NCI-H1930 (cell line): ENCODE measurements at places on chromosomes 5 and 9.
A peak's percentile ranks its signal among the peaks of the same experiment; 100 is the strongest.

- no peak for DNase-seq
Measured at GRCh38 chr5:97735209-97735608, 552.2 kb upstream of the RIOK2 start.

- no peak for DNase-seq
Measured at GRCh38 chr9:123378025-123378424, 22.0 kb downstream of the CRB2 start.

- no peak for DNase-seq
Measured at GRCh38 chr5:141640698-141641097, 3.9 kb downstream of the RELL2 start.

GRCh38 chr5:136034492-136034891 is 5.7 kb downstream of the TGFBI start:
- no peak for DNase-seq

DNA sequence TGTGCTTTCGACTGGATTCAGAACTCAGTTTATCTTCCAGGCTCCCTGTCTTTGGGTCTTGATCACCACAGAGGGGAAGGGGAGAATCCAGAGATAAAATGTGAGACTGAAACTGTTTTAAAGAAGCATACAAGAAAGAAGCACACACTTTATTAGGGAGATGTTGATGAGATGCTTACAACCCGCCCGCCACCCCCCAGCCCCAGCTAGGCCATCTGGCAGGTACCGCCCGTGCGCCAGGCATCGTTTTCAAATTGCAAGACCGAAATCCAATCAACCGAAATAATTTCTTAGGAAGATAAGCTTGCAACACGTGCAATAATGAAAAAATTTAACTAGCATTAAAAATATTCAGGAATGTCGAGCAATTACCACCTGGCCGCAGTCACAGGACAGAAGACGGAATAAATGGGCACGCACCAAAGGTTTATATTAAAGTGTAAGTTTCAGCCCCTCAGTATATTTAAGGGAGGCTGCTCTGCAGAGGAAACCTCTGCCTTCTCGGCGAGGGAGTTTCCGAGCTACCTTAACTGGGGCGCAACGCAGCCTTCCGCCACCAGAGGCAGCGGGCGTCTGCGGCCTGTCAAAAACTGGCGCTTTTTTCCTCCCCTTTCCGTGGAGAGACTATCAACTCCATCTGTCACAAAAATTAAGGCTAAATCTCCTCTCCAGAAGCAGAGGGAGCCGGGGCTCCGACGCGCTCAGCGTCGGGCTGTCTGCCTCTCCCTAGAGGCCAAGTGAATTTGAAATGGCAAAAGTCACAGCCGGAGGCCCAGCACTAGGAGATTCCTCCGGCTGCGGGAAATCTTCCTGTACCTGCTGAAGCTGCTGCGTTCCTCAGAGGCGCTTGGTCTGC is 996 bp upstream of the GAS1 start:
- peak; percentile 13 for DNase-seq

- DNase-seq = peak; percentile 3
Measured at GRCh38 chr5:91419571-91420537, 36.7 kb upstream of the ARRDC3 start.

DNA sequence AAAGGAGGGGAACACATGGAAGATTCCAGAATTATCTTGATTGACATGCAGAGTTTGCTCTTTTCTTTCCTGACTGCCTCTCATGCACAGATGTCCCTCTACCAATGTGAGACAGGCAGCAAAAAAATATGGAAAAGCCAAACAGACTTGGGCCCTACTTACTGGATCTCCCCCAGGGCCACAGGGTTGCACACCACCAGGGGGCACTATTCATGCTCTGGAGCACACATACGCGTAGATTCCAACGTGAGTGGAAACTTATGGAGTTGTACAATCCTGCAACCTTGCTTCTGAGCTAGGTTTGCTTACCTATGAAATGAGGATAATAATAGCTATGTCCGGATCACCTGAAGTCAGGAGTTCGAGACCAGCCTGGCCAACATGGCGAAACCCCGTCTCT is 319.5 kb downstream of the ARHGEF28 start:
- no peak for DNase-seq

DNA sequence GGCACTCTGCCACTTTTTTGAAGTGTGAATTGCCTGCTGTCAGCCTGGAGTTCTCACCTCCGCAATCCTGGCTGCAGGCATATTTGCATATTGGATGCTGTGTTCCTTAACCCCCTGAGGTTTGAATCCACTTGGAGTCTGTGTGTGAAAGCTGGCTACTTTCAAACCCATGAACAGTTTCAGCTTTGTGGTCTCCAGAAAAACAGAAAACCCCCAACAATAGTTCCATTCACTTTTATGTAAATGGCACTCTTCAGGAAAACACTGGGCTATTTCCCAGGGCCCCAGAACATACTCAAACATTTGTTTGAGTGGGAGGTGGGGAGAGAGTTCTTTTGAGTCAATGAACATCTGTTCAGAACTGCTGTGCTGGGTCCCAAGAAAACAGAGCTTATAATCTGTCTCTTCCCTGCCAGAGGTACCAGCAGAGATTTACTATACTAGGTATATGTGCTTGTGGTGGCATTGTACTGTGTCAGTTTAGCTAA is 5.0 kb downstream of the NUDT2 start:
- no peak for DNase-seq

- DNase-seq = no peak
Measured at GRCh38 chr5:103315455-103315854, 56.9 kb downstream of the MACIR start.

DNA sequence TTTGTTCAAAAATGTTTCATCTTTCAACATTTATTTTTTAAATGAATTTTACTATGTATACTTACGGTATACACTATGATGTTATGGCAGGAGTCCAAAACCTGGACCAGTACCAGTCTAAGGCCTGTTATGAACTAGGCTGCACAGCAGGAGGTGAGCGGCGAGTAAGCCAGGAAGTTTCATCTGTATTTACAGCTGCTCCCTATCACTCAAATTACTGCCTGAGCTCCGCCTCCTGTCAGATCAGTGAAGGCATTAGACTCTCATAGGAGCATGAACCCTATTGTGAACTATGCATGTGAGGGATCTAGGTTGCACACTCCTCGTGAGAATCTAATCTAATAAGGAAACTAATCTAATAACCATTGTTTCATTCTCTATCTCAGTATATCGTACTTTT is 715.5 kb upstream of the PTPRD start:
- DNase-seq = no peak

- no peak for DNase-seq
Measured at GRCh38 chr9:3299872-3300271, 225.9 kb downstream of the RFX3 start.

DNA sequence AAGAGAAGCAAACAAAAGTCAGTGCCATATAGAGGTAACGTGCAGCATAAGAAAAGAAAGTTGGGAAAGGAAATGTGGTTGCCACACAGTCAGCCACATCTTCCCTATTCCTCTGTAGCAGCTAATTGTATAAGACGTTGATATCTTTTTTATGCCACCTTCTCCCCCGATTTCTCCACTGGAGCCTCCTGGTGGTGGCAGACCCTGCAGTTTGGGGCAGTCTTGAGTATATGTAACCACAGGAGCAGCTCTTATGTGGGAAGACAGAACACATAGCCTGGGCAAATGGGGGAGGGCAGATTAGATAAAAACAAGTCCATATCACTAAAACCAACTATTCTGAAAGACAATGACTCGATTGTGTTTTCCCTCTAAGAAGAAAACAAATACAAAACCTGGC is 99.7 kb downstream of the PLCXD3 start:
- no peak for DNase-seq

- no peak for DNase-seq
Measured at GRCh38 chr9:135914921-135915320, 7.6 kb upstream of the CAMSAP1 start.

- no peak for DNase-seq
Measured at GRCh38 chr5:133425222-133425621, 187.1 kb downstream of the FSTL4 start.

DNA sequence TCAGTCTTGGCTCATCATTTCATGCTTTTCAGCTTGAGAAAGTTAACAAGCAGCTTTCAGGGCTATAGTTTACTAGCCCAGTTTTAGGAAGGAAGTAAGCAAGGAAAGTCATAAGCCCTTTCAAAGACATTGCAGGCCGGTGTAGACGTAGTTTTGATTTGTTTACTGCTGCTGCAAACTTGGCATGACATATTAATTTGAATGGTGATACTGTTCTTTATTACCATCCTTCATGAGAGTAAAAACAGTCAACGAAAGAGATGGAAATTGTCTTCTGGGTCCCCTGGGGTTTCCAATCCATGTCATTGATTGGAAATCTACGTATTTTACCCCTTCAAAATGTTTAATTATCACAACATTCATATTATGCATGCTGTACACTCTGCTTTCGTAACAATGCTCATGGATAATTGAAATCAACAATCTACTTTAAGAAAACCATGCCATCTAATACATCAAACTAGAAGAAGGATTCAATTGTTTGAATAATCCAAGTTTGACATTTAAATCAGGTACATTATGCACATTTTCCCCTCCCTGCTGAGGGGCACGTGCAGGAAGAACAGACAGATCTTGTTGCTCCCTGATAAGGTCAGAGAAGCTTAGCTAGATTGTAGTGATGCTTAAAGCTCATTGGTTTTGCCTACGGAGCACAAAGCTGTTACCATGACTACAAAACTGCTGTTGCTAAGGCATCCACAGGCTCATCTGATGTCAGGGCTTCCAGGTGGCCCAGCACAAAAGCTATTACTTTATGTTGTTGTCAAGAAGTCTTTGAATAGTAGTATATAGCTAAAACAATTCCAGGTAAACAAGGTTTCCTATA is 139.9 kb upstream of the PRLR start:
- DNase-seq = peak; percentile 55

DNA sequence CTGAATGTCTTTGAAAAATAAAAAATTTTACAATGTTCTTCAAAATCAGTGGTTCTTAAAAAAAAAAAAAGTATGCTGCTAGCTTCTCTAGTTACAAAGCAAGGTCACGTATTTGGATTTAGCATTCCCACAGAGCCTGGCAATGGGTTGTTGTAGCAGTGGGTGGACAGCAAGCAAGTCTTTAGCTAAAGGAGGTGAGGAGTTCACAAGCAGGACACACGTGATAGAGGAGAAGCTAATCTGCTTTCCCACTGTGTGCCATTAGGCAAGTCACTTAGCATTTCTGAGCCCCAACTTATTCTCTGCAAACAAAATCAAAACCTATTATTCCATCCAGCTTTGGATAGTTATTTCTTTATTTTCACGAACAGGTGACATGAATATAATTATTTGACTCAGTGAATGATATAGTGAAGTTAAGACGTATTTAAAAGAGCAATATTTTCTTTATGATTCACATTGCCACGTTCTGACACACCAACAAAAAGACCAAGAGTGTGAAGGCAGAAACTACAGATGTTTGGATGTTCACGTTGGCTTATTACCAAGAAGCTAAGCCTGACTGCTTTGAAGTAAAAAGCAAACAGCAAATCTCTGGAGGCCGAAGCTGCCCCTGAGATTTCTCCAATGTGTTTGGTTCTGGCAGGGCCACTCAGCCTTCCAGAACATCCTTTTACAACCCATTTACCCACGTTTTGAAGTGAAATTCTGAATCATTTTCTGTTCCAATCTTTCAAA is 612.1 kb upstream of the CDH6 start:
- no peak for DNase-seq

- DNase-seq = no peak
Measured at GRCh38 chr5:885529-885928, 7.1 kb downstream of the BRD9 start.

DNA sequence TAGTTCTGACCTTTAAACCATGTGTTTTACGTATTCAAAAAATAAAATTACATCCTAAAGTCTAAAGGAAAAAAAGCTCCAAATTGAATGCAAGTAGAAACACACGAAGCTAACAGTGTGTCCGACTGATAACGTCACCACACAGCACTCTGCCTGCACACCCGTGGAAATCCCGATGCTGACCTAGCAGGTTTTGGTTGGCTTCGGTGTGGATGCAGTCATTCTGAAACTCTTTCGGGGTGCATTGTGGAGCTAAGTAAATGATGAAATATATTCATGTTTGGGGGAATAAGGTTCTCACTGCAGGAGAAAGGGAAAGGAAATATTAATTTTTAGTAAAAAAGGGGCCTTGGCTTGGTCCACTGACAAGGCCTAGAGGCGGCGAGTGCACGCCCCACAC is 2.0 kb downstream of the RASGEF1C start:
- DNase-seq = no peak

- no peak for DNase-seq
Measured at GRCh38 chr9:133910855-133911514, 81.1 kb downstream of the VAV2 start.

GRCh38 chr5:133876266-133876665 is 92.2 kb downstream of the C5orf15 start:
- no peak for DNase-seq

- DNase-seq = no peak
Measured at GRCh38 chr5:141692919-141693725, 11.1 kb upstream of the ARAP3 start.

DNA sequence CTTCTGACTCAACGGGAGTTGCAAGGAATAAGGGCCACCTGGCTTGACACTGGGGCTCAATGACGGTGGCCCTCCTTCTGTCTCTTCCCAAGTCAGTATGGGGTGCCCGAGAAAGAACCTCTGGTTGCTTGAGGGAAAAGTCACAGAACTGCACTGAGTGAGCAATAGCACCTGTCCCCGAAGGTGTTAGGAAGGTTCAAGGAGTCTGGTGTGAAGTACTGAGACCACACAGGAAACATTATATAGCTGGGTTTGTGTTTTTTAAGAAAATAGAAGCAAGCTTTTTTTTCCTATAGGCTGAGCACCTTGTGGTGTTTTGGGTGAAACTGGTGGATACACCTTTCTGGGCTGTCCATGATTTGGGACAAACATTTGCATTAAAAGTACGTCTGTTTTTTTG is 62.9 kb downstream of the SPIN1 start:
- DNase-seq = no peak

GRCh38 chr5:164098531-164098930 is 593.1 kb downstream of the MAT2B start:
- no peak for DNase-seq

DNA sequence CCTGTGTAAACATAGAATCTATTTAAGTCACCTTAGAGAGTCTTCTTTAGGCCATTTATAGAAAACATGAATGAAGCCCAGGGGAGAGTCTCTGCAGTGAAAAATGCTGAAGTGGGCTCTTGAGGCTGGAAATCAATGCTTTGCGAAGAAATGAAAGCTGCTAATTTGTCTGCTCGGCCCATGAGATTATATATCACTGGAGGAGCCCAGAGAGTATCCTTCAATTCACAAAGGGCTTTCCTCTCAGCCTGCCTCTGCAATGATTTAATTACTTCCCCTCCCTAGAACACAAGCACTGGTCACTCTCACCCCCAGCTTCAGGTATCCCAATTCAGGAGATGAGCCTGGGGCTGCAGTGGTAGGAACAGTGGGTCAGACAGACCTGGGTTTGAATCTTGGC is 8.2 kb upstream of the DRD1 start:
- no peak for DNase-seq

- no peak for DNase-seq
Measured at GRCh38 chr5:19837536-19838174, 150.3 kb downstream of the CDH18 start.

GRCh38 chr9:33113799-33114547 is 37.5 kb upstream of the SMU1 start:
- DNase-seq = no peak

DNA sequence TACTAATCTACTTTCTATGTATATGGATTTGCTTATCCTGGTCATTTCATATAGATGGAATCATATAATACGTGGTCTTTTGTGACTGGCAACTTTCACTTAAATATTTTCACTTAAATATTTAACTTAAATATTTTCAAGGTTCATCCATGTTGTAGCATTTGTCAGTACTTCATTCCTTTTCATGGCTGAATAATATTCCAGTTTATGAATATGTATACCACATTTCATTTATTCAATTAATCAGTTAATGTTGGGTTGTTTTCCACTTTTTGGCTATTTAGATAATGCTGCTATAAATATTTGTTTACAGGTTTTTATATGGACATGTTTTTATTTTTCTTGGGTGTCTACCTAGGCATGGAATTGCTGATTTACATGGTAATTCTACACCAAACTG is 7.7 kb downstream of the PRRC1 start:
- DNase-seq = no peak
